T-helper 2 cell treated with Interferon-gamma antibody and Interleukin-4, amounts not matched to agents 5 μg/mL and 100 μg/mL, for 36 hours (primary cell): ENCODE measurements at places on chromosomes 7 and 10.

DNA sequence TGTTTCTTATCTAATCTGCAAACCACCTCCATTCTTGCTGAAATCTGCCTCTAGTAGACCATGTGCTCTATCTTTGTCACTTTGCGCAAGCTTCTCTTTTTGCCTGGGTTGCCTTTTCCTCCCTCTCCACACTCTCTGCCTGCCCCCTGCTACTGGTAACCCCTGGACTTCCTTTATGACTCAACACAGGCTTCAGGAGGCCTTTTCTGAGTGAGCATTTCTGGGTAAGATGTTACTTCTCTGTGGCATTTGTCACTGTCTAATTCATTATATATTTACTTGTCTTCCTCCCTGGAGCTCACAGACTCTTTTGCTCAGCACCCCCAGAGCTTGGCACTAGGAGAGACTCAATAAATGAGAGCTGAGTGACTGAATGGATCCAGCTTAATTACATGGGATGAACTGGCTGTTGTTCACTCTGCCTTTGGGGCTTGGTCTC lies 8.4 kb downstream of the GOLGA7B start:
- no peaks in the 10 kb centered on the region for H3K36me3 ChIP-seq
- H3K4me3 ChIP-seq = no peak overlapping the region
- H3K27me3 ChIP-seq = peaks cover 9% of the 10 kb centered on the region
- peaks cover 19% of the 10 kb centered on the region for H3K4me1 ChIP-seq
- DNase-seq = no peak
- H3K27ac ChIP-seq = no peak overlapping the region

DNA sequence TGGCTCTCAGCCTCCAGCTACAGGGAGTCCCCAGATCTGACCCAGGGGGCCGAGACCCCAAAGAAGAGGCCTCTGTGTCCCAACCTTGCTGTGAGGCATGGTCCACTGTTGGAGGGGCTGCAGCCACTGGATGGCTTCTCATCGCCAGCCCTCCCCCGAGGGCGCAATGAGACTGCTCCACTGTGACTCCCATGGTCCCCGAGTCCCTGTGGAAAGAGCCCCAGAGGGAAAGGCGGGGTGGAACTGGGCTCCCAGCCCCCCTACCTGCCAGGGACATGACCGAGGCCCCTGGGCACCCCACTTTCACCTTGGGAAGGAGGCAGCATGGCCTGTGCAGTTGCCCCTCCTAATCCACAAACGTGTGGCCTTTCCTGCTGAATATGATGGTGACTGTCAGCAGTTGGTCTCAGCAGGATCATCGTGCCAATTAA lies 33.5 kb upstream of the RET start:
- H3K4me3 ChIP-seq = no peak overlapping the region
- H3K27ac ChIP-seq = no peak overlapping the region
- no peaks in the 10 kb centered on the region for H3K4me1 ChIP-seq
- H3K36me3 ChIP-seq = no peaks in the 10 kb centered on the region
- no peak for DNase-seq
- H3K27me3 ChIP-seq = no peaks in the 10 kb centered on the region

- H3K27me3 ChIP-seq = no peaks in the 10 kb centered on the region
- no peak for DNase-seq
- peaks cover 16% of the 10 kb centered on the region for H3K4me1 ChIP-seq
- H3K27ac ChIP-seq = no peak overlapping the region
These were observed 114.7 kb downstream of the RPS24 start for GRCh38 chr10:78148216-78148960.

- no peaks in the 10 kb centered on the region for H3K36me3 ChIP-seq
- no peaks in the 10 kb centered on the region for H3K27me3 ChIP-seq
- H3K4me3 ChIP-seq = no peak overlapping the region
- no peak overlapping the region for H3K27ac ChIP-seq
These were observed 23.9 kb upstream of the AGFG2 start for GRCh38 chr7:100515072-100515532.

- H3K27ac ChIP-seq = no peak overlapping the region
- no peak overlapping the region for H3K4me3 ChIP-seq
- H3K4me1 ChIP-seq = no peaks in the 10 kb centered on the region
- DNase-seq = no peak
- H3K36me3 ChIP-seq = no peaks in the 10 kb centered on the region
These were observed 20.0 kb downstream of the TNS3 start for GRCh38 chr7:47561715-47562446.

- no peak overlapping the region for H3K4me3 ChIP-seq
- H3K36me3 ChIP-seq = no peaks in the 10 kb centered on the region
- no peak overlapping the region for H3K27ac ChIP-seq
- no peaks in the 10 kb centered on the region for H3K27me3 ChIP-seq
- no peak for DNase-seq
These were observed 472.9 kb upstream of the COBL start for GRCh38 chr7:51789489-51789888.

GRCh38 chr10:13830385-13830784 lies 243.6 kb downstream of the PRPF18 start:
- DNase-seq = no peak
- H3K36me3 ChIP-seq = no peaks in the 10 kb centered on the region
- H3K4me3 ChIP-seq = no peak overlapping the region
- H3K27ac ChIP-seq = no peak overlapping the region
- peaks cover 7% of the 10 kb centered on the region for H3K4me1 ChIP-seq
- peaks cover 2% of the 10 kb centered on the region for H3K27me3 ChIP-seq

DNA sequence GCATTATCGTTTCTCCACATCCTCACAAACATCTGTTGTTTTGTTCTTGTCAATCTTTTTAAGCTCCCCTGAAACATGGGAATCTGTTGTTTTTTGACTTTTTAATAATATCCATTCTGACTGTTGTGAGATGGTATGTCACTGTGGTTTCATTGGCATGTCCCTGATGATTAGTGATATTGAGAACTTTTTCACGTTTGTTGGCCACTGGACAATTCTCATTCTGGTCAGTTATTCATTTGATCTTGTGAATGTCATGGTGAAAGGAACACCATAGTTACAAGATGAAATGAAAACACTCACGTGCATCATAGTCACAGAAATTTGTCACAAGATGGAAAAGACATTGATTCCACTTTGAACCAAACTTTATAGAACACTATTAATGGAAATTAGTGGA lies 20.5 kb upstream of the SGCE start:
- no peaks in the 10 kb centered on the region for H3K4me1 ChIP-seq
- no peaks in the 10 kb centered on the region for H3K36me3 ChIP-seq
- no peaks in the 10 kb centered on the region for H3K27me3 ChIP-seq
- no peak overlapping the region for H3K4me3 ChIP-seq

DNA sequence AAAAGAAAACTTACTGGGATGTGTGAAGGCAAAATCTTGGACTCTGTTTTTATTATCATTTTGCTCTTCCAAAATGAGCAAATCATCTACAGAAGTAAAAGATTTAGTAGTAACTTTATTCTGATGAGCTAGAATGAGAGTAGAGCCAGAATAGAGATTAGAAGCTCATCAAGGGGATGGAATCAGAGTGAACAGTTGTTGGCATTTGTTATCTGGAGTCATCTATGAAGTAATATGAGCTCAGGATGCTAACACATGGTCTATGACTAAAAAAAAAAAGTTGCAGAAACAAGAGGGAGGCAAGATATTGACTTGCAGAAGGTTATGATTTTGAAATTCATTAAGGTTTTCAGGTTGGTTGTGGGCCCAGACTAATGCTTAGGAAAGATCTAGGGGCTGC lies 409.1 kb upstream of the ETV1 start:
- H3K27me3 ChIP-seq = no peaks in the 10 kb centered on the region
- DNase-seq = no peak
- no peaks in the 10 kb centered on the region for H3K4me1 ChIP-seq
- no peaks in the 10 kb centered on the region for H3K36me3 ChIP-seq
- no peak overlapping the region for H3K4me3 ChIP-seq

DNA sequence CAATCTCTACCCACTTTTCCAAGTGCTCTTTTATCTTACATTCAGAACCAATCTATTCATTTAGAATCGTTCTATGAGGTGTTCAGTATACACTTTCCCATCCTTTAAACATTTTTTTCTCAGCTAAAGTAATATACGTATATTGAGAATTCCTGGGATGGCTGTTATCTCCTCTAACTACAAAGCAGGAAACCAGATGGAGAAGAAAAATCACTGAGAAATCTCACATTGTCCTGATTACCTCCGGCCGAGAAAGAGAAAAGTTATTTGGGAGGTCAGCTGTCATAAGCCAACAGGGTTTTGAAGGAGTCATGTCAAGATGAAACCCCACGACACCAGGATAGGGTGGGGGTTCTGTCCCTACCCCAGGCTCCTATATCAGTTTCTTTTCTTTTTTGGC lies 99.2 kb upstream of the KDM7A start:
- no peak overlapping the region for H3K4me3 ChIP-seq
- peaks cover 12% of the 10 kb centered on the region for H3K27me3 ChIP-seq
- H3K36me3 ChIP-seq = no peaks in the 10 kb centered on the region
- peaks cover 4% of the 10 kb centered on the region for H3K4me1 ChIP-seq
- H3K27ac ChIP-seq = no peak overlapping the region

GRCh38 chr7:107998150-107998549 lies 4.8 kb downstream of the LAMB1 start:
- no peaks in the 10 kb centered on the region for H3K36me3 ChIP-seq
- no peak for DNase-seq
- peaks cover 8% of the 10 kb centered on the region for H3K4me1 ChIP-seq
- H3K27ac ChIP-seq = no peak overlapping the region
- H3K27me3 ChIP-seq = peaks cover 62% of the 10 kb centered on the region
- no peak overlapping the region for H3K4me3 ChIP-seq

DNA sequence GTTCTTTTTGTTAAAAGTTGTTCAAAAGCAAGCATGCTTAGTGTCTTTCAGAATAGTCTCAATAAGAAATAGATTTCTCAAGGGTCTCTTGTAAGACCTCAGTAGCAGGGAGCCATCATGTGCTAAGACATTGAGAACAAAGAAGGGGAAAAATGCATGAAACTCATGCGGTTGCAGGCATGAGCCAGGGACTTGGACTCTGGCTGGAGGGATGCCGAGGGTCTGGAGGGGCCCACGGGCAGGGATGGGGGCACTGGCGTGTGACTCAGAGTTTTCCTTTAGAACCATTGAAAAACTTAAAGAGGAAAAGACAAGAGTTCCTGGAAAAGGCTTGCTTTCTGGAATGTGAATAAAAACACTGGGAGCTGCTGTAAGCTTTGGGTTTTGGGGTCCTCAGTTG lies 253.3 kb downstream of the CCDC3 start:
- no peak overlapping the region for H3K27ac ChIP-seq
- peaks cover 2% of the 10 kb centered on the region for H3K4me1 ChIP-seq
- DNase-seq = no peak
- no peaks in the 10 kb centered on the region for H3K36me3 ChIP-seq
- no peak overlapping the region for H3K4me3 ChIP-seq

GRCh38 chr10:15879058-15879457 lies 18.8 kb upstream of the MINDY3 start:
- no peaks in the 10 kb centered on the region for H3K36me3 ChIP-seq
- H3K27ac ChIP-seq = no peak overlapping the region
- no peak for DNase-seq
- H3K4me3 ChIP-seq = no peak overlapping the region
- peaks cover 41% of the 10 kb centered on the region for H3K27me3 ChIP-seq

GRCh38 chr7:137235434-137235833 lies 108.1 kb downstream of the PTN start:
- H3K27ac ChIP-seq = no peak overlapping the region
- no peak for DNase-seq
- no peaks in the 10 kb centered on the region for H3K4me1 ChIP-seq
- H3K27me3 ChIP-seq = no peaks in the 10 kb centered on the region
- no peak overlapping the region for H3K4me3 ChIP-seq

GRCh38 chr10:20399772-20400171 lies 497.3 kb downstream of the NEBL start:
- no peaks in the 10 kb centered on the region for H3K36me3 ChIP-seq
- H3K4me1 ChIP-seq = no peaks in the 10 kb centered on the region
- H3K27me3 ChIP-seq = no peaks in the 10 kb centered on the region
- no peak overlapping the region for H3K4me3 ChIP-seq
- H3K27ac ChIP-seq = no peak overlapping the region

DNA sequence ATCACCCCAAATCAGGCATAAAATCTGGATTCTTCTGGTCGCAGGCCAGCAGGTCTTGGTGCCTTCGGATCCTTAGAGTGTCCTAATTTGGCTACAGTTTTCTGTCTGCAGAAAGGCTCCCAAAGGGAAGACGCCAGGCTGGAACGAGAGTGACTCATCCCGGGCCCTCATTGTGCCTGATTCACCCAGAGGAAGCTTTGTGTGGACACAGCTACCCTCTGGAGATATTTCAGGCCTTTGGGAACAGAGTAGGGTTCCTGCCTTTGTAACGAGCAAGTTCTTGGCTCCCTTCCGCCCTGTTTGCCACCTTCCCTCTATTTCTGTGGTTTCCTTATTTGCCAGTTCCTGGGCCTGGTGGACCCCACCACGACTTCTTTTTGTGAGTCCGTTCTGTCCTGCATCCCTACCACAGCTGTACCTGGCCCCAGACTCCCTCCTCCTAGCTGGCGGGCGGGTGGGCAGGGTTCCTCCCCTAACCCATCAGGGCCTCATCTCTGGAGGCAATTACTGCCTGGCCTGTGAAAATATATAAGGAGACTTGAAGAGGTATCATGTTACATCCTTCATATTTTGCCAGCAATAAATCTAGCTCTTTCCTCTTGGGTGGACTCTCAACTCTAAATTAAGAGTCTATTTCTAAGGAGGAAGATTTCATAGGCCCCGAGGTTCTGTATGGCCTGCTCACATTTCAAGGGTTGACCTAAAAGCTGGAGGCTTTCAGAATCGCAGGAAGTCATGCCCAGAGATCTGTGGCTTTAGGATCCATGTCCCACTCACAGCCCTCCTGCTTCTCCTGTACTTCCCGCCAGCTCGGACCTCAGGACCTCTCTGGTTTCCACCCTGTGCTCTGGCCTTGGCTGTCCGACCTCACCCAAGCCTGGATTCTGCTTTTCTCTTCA lies 219.2 kb upstream of the ZNF32 start:
- DNase-seq = no peak
- H3K27ac ChIP-seq = no peak overlapping the region
- no peaks in the 10 kb centered on the region for H3K4me1 ChIP-seq
- H3K4me3 ChIP-seq = no peak overlapping the region

- peak overlapping the region; percentile 52 for H3K27ac ChIP-seq
- DNase-seq = no peak
- peaks cover 17% of the 10 kb centered on the region for H3K36me3 ChIP-seq
- H3K4me1 ChIP-seq = peaks cover 57% of the 10 kb centered on the region
- peaks cover 7% of the 10 kb centered on the region for H3K27me3 ChIP-seq
These were observed 363.9 kb upstream of the MGMT start for GRCh38 chr10:129102906-129103693.

GRCh38 chr10:126842836-126843235 lies 62.4 kb upstream of the DOCK1 start:
- no peak for DNase-seq
- H3K4me3 ChIP-seq = no peak overlapping the region
- H3K36me3 ChIP-seq = no peaks in the 10 kb centered on the region
- H3K4me1 ChIP-seq = no peaks in the 10 kb centered on the region

DNA sequence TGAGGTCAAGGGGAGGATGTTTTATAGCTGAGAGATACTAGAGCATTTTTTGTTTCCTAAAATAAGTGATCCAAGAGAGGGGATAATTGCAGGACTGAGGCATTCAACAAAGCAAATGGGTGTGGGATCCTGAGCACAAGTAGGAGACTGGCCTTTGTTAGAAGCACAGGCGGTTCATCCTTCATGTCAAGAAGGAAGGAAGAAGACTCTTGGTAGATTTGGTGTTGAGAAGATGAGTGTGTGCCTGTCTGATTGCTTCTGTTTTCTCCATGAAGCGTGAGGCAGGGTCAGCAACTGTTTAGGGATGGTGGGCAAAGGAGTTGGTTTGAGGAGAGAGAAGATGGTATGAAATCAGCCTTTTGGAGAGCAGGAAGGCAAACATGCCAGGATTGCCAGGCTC lies 27.6 kb downstream of the STRIP2 start:
- no peak for DNase-seq
- no peaks in the 10 kb centered on the region for H3K27me3 ChIP-seq
- no peak overlapping the region for H3K27ac ChIP-seq
- H3K36me3 ChIP-seq = peaks cover 12% of the 10 kb centered on the region
- no peak overlapping the region for H3K4me3 ChIP-seq
